Inflammatory macrophage (primary cell): ENCODE measurements at places on chromosomes 7 and 10.

DNA sequence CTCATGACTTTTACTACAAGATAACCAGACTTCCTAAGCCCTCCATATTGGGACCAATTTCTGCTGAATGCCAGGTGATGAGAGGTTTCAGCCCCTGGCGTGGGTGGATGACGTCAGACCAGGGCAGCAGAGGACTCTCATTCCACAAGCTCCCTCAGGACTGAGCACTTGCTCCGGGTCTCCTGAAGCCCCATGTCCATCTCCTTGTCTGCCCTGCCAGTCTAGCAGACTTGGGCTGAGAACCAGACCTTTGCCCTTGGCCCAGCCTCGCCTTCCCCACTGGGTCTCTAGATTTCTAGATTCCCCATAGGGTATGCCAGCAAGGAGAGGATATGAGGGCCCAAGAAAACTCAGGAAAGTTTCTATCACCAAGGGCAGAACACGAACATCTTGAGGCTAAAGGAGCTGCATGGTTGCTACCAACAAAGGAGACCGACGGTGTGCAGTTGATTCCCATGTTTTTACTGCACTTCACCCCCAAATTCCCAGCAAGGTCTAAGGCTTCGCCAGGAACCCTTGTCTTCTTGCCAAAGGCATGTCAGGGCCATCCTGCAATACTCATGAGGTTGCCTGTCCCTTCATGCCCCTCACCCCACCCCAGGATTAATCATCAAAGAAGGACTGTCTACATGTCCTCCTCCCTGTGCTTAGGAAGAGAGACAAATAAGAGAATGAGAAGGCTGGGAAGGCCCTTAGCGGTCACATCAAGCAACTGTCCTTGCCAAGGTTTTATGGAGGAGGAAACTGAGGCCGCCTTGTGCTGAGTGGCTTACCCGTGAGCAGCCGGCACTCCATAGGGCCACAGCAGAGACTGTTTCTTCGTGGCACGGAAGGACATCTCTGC, 96.5 kb upstream of the MACROH2A2 start:
- DNase-seq, result no peak

- no peak for DNase-seq
Observed at GRCh38 chr7:74253835-74254128, 417 bp downstream of the RFC2 start.

- no peak for DNase-seq
Observed at GRCh38 chr10:61779950-61780659, 117.4 kb downstream of the CABCOCO1 start.

DNA sequence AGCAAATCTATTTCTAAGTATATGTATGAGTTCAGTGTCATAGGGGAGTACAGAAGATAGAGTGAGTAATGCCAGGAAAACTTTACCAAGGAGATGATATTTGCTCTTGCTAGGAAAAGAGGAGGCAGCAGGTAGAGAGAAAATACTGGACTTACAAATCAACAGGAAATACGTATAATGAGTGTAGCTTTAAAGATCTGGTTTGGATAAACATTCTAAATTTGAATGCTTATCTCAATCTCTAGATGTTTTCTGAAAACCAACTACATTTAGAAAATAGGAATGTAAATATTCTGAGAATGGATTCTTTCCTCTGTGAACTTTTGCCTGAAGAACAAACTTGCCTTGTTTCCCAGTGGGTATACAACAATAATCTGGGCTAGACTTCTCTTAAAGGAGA, 46.9 kb upstream of the GNAI1 start:
- DNase-seq, result no peak

GRCh38 chr7:1397491-1398327, 61.6 kb downstream of the MICALL2 start:
- DNase-seq, result no peak

- DNase-seq, result no peak
Observed at GRCh38 chr7:44604941-44605340, 1.5 kb upstream of the OGDH start.
